Astrocyte of the hippocampus (primary cell): ENCODE measurements at places on chromosomes 1 and 21.

DNA sequence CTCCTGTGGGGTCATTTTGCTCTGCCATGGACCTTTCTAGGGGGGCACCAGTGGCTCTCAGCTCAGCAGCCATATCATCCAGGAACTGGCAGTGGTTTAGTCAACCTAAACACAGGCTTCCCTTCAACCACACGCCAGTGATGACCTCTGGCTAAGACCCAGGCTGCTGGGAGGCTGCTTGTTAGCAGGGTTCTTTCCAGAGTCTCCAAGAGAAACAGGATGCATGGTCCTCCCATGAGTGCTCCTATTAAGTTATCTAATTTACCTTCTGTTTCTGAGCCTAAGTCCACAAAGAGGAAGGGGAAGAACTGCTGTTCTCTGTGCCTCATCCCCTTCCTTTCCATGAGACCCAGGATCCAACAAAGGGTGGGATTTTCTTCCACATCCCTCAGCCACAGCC lies 137.3 kb upstream of the PLXNA2 start:
- no peak for DNase-seq

DNA sequence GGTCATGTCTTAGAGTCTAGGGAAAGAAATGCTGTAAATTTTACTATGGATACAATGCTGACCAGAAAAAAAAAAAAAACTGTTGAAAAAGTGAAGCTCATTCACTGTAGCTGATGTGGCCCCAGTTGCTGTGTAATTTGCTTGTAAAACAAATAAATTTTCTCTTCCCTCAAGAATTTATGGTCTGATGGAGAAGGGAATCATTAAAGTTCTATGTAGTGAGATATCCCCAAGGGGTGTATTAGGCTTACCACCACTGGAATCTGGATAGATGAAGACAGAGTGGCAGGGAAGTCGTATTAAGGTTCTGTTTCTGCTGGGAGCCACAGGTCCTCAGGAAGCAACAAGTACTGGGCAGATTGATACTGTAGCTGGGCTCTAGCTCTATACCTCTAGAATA lies 860.0 kb downstream of the LTN1 start:
- no peak for DNase-seq

GRCh38 chr1:170215072-170215885 lies 69.5 kb downstream of the NTMT2 start:
- no peak for DNase-seq

DNA sequence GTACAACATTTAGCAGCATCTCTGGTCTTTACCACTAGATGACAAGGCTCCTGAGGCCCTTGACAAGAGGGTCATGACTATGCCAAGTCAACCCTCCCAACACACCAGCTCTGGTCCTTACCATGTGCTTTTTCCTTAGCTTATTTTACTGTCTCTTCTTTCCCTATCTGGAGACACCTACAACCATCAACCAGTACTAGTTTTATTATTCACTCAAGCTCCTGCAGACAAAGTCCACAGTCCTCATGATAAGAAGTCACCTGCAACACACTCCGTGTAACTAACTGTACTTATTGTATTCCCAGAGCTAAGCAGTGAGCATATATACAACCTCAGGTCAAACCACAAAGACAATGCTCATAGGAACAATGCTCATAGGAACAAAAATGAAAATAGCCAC lies 15.3 kb downstream of the PABPC4 start:
- no peak for DNase-seq

DNA sequence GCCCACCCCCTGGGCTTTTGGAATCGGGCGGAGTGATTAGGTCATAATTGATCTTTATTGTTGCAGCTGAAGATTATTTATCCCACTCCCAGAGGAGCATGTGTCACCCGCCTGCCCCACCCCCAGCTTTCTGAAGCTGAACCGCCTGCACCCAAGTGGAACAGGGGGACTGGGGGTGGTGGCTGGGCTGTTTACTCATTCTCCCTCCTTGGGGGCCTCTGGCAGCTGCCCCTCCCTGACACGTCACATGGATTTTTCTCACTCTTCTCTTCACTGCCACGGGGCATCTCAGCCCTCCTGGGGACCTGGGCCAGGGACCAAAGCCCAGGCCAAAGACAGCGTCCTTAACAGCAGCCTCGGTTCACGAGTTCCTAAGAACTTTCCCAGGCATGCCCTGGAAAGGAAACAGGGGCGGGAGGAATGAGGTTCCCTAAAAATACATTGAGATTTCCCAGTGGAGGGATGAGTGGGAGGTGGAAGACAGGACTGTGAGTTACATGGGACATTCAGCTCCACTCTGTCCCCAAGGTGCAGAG lies 31.6 kb upstream of the SOX13 start:
- DNase-seq, result peak; percentile 14

DNA sequence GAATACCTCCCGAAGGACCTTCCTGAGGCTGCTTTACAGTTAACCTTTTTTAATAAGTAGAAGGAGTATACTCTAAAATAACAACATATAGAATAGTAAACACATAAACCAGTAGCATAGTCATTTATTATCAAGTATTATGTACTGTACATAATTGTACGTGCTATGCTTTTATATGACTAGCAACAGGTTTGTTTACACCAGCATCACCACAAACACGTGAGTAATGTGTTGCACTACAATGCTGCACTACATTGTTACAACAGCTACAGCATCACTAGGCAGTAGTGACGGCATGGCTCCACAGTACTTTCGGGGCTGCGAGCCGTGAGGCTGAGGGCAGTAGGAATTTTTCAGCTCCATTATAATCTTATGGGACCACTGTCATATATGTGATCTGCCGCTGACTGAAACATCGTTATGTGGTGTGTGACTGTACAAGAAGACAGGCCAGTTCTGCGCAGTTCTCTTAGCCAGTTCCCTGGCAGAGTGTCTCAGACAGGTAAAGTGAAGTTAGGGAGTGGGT lies 82.8 kb upstream of the LRRC8D start:
- no peak for DNase-seq

- no peak for DNase-seq
Measured at GRCh38 chr1:105894006-105894405, 1162.5 kb upstream of the PRMT6 start.

GRCh38 chr1:85303440-85304162 lies 27.2 kb upstream of the BCL10 start:
- DNase-seq, result no peak

DNA sequence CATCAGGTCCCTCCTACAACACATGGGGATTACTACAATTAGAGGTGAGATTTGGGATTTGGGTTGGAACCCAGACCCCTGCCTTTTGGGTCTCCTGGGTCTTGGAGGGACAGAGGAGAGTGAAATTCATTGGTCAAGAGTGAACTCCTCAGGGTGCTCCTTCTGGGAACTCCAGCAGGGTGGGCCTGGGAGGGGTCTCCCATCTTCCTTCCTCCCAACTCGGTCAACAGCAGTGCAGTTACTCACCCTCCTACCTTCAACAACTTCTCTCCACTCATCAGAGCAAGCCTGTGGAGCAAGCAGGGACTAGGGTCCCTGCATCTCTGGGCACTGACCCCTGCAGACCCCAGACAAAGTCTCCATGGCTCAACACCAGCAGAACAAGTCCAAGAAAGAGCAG lies 89.3 kb upstream of the TMPRSS2 start:
- DNase-seq, result no peak

- no peak for DNase-seq
Measured at GRCh38 chr1:28114844-28115243, 26.4 kb upstream of the EYA3 start.

GRCh38 chr1:62588000-62588399 lies 9.3 kb upstream of the ANGPTL3 start:
- peak; percentile 19 for DNase-seq

DNA sequence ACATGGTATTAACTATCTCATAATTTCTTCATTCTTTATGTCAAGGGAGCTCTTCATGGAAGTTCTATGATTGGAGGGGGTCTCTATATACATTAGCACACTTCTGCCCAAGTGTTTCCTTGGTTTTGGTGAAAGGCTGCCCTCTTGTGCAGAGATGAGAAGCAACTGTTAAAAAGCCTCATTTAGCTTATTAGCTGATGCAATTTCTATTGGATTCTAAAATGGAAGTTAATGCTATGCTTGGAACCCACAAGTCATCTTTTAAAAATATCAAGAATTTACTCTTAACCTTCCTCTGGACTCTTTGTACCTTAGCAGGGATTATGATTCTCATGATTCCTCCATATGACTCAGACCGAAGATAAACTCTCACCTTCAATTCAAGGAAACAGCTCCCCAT lies 328.9 kb downstream of the PTBP2 start:
- peak; percentile 57 for DNase-seq

GRCh38 chr1:228142155-228142691 lies 2.1 kb downstream of the GUK1 start:
- no peak for DNase-seq

GRCh38 chr1:248798791-248799190 lies 26.9 kb downstream of the SH3BP5L start:
- no peak for DNase-seq

- DNase-seq, result peak; percentile 48
Measured at GRCh38 chr1:916173-917075, 7.3 kb upstream of the SAMD11 start.

GRCh38 chr1:93820554-93821422 lies 58.2 kb downstream of the DNTTIP2 start:
- DNase-seq, result peak; percentile 69
